ENCODE measurements at places on chromosomes 6 and 20.

- no peak for DNase-seq
Measured at GRCh38 chr20:49983123-49983847, 505 bp downstream of the SNAI1 start.

DNA sequence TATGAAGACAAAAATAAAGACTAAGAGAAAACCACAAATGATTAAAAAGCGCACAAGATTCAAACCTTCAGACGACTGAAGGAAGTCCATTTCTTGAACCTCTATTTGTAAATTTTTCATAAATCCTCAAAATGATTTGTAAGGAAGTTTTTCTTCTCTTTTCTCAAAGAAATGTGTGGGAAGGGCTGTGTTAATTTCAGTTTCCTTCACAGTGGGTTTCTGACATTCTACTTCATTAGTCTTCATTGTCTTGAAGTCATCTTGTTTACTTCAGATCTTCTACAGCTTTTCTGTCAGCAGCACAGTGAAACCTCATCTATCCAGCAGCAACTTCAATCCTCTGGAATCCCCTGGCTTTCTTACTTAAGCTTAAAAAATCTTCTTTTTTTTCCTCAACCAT lies 87.6 kb upstream of the MYLIP start:
- no peak for DNase-seq

DNA sequence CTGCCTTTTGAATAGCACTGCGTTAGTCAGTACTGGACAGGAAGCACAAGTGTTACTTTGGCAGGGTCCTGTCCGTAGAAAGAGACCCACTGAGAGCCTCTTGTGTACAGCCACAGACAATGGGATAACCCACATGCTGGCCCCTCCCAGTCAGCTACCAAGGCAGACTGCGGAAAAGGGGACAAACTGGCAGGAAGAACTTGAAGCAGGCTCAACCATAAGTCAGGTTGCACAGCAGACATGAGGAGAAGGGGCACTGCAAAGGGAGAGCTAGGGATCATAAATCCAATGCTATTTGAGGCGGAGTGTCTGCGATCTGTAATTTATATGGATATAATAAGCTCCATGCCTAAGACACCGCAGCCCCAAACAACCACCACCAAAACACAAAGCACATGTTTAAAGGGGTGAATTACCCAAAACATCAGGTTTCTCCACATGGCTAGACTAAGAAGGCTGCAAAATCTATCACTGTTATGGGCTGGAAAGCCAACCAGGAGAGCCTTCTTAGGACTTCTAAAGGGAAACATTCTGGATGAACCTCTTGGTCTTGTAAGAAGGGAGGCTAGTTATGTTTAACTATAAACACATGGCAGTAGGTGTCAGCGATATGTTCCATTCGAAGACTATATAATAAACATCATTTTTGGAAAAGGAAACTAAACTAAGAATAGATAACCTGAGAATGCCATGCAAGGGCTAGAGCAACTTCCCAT lies 141.7 kb downstream of the BACH2 start:
- DNase-seq: no peak

DNA sequence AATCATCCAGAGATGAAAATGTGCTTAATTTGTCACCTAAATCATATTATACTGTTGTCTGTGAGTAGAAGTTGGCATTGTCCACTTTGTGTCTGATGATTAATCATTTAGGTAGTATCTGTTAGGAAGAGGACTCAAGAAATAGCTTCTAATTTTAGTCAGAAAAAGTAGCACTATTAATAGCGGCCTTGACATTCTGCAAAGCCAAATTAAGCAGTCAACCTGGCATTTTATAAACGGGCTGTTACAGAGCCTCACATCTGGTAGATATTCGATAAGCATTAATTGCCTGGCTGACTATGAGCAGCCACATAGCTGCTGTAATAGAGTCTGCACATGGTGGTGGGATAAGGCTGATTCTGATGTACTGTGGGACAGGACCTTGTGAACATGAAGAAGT lies 99.5 kb downstream of the KLHL32 start:
- DNase-seq: no peak

- no peak for DNase-seq
Measured at GRCh38 chr20:10119336-10119735, 84.5 kb downstream of the ANKEF1 start.

- no peak for DNase-seq
Measured at GRCh38 chr20:3990716-3991115, 24.6 kb downstream of the RNF24 start.

Data from fibroblast of skin of back (primary cell).